Activated CD8-positive, alpha-beta memory T cell treated with anti-CD3 and anti-CD28 coated beads, Interleukin-2, amount 50 U/mL, for 4 hours (primary cell): ENCODE measurements at places on chromosomes 12 and 14.

DNA sequence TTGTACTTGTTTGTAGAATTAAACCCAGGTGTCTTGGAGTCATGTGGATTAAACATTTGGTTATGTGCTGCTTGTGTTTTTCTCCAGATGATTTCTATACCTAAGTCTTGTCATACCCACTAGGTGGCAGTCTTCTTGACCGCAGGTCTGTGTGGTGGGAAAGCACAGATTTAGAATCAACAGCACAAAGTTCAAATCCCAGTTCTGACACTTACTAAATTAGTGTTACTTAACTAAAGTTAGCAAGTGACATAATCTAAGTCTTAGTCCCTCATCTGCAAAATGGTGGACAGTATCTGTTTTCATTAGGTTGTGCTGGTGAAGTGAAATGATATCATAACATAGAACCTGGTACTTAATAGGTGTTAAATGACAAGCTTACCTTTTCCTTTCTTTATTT lies 151.0 kb upstream of the ARHGAP5 start:
- no peak for DNase-seq

- DNase-seq = no peak
Measured at GRCh38 chr14:103519043-103519836, 3.4 kb downstream of the CKB start.

DNA sequence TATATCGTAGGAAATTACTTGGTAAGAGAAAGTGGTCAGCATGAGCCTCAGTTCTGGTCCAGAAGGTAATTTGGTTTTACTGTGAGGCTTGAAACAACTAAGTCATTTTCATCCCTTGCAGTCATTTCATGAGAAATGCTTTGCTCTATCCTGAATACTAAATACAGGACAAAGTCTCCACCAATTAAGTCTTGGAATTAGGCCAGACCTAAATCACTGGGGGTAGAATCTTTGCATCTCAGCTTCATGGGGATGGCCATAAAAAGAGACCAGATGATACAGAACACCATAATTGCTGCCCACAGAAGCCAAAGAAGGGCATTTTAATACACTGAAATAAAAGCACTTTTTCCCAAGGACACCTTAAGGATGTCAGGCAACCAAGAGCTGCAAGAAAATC lies 277.9 kb upstream of the DCN start:
- DNase-seq = no peak

- no peak for DNase-seq
Measured at GRCh38 chr14:45091710-45092109, 7.8 kb downstream of the PRPF39 start.

- DNase-seq = no peak
Measured at GRCh38 chr14:85601690-85602089, 71.7 kb downstream of the FLRT2 start.

DNA sequence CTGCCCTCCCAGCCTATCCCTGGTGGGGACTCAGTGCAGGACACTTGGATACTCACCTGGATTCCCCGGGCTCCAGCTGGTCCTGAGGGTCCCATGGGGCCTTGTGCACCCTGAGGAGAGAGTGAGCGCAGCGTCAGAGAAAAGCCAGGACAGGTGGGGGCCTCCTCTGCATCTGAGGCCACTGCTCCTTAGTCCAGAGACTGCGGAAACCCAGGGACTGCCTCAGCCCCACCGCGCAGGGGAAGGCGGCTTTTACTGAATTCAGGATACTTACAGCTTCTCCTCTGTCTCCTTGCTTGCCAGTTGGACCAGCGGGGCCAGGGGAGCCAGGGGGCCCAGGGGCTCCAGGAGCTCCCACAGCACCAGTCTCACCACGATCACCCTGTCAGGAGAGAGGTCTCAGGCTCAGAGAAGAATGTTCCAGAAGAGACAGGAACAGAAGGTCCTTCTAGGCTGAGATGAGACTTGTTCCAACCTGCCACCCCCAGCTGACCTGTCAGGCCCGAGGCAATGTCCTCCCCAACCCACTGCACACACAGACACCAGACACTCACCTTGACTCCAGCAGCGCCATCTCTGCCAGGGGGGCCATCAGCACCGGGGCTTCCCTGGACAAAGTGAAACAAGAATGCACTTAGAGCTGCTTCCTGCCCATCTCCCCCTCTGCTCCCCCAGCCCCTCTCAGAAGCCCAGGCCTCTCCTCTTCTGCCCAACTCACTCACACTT lies 13.8 kb downstream of the TMEM106C start:
- no peak for DNase-seq

GRCh38 chr12:16857456-16857923 lies 251.5 kb upstream of the LMO3 start:
- DNase-seq = no peak

DNA sequence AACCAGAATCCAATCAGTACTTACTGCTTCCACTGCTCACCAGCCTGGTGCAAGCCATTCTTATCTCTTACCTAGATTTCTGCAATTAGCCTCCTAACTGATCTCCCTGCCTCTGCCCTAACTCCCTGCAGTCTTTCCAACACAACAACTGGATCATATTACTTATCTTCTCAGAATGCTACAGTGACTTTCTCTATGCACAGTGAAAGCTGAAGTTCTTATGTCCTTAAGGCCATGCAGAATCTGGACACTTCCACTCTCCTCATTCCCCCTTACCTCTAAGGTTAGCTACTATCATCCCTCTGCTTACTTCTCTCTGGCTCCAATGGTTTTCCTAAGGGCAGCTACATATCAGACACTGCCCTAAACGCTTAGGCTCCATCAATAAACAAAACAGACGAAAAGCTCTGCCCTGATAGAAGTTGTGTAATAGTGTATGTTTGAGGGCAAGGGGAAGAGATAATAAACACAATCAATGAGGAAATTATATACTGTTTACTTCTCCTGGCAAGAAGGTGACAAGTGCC lies 4.0 kb downstream of the KTN1 start:
- DNase-seq = no peak

DNA sequence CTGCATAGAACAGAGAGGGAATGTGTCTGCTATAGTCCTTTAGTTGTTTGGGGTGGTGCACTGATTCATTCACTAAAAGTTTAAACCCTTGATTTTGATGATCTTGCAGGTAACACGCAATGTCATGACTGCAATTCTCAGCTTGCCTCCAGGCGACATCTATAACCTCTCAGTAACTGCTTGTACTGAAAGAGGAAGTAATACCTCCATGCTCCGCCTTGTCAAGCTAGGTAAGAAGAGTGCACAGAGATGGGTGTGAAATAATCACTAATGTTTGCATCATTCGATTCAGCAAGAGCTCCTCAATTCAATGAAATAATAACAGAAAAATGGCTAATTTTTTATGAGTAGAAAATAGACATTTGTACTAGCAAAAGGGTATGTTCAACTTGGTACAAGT lies 203.7 kb downstream of the PTPRO start:
- no peak for DNase-seq

- DNase-seq = no peak
Measured at GRCh38 chr12:51953864-51954263, 2.4 kb downstream of the ACVR1B start.

DNA sequence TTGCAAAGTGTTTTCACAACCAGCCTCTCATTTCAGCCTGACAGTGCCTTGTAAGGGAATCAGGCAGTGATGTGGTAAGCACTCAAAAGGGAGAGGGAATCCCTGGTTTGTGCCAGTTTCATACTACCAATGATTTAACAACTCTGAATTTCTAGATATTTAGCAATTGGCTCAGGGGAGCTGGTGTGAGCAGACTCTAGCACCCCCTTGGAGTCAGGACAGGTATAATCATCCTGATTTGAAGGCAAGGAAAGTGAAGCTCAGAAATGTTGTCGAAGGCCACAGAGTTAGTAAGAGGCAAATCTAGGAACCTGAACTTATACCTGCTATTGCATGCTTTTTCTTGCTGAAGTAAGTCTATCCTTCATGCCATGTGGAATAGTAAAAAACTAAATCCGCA lies 63.1 kb upstream of the DACT1 start:
- DNase-seq = no peak

GRCh38 chr14:72472845-72473244 lies 421.1 kb downstream of the DPF3 start:
- DNase-seq = no peak

- DNase-seq = no peak
Measured at GRCh38 chr12:102408487-102409297, 71.7 kb downstream of the IGF1 start.

DNA sequence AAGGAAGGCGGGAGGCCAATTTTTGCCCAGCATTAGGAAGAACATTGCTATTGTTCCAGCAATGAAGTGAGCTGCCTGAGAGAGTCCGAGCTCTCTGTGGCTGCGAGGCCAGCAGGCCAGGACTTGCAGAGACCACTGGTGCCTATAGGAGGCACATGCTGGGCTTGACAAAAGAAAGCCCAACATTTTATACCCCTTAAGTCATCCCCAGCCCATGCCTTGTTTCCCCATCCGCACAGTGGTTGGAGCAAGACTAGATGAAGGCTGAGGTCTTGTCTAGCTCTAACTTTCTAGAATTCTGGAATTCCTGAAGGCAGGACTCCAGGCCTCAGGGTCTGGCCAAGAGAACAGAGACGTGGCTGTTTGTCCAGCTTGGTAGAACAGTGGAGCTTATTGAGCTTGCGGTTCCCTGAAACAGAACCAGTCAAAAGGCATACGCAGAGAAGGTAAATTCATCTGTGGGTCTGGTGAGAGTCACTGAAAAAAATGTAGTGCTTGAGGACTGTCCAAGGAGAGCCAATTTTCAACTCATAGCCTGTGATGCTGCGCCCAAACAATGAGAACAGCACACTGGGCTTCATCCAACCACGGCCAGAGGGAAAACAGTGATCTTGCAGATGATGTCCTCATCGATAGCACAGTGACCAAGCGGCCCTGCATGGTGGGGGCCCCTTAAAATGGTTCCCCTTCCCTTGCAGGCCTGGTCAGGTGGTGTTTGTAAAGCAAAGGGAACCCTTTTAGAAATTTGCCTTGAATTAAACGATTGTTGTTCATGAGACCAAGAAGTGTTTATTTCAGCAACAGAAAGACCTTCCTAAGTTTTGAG lies 27.1 kb upstream of the COL2A1 start:
- DNase-seq = no peak

DNA sequence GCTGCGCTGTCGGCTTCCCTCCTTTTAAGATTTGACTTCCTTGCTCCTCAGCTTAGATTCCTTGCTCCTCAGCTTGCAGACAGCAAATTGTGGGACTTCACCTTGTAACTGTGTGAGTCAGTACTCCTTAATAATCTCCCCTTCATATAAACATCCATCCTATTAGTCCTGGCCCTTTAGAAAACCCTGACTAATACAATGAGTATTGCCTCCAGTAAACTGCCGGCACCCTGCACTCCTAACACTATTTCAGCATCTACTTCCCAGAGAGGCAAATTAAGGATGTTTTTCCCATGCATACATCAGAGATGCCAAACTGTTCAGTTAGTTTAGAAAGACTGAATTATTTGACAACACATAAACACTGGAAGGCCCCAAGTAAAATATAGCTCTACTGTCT lies 611.3 kb upstream of the TMEM132C start:
- no peak for DNase-seq

DNA sequence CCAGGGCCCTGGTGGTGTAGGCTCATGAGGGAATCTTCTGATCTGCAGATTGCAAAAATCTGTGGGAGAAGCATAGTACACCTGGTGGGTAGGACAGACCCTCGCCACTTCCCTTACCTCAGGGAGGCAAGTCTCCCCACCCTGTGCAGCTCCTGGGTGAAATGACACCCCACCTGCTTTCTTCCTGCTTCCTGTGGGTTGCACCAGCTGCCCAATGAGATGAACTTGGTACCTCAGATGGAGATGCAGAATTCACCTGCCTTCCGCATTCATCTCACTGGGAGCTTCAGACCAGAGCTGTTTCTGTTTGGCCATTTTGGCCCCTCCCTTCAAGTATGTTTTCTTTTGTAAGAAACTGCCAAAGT lies 4.7 kb downstream of the CLEC2D start:
- DNase-seq = no peak

DNA sequence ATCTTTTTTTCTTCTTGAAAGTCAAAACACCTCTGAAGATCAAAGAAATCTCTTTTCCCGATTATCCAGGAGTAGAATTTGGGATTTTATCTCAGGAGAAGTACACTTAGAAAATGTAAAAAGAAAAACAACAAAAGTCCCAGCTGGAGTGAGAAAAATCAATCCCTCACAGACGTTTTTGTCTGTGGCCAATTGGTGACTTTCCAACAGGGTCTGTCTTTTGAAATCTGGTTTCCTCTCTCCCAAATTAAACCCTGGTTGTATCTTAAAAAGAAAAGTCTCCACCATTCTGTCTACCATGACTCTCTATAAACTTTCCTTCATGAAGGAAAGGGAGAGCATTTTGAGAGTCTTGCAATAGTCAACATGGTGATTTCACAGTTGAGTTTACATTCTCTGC lies 88.1 kb downstream of the DACT1 start:
- DNase-seq = no peak
